Pulmonary artery endothelial cell (primary cell): ENCODE measurements at places on chromosomes 3 and 15.

- no peak for DNase-seq
These were observed 52.4 kb downstream of the ATOSA start for GRCh38 chr15:52626671-52627369.

GRCh38 chr15:91070872-91071271, 29.2 kb upstream of the SV2B start:
- DNase-seq = no peak

DNA sequence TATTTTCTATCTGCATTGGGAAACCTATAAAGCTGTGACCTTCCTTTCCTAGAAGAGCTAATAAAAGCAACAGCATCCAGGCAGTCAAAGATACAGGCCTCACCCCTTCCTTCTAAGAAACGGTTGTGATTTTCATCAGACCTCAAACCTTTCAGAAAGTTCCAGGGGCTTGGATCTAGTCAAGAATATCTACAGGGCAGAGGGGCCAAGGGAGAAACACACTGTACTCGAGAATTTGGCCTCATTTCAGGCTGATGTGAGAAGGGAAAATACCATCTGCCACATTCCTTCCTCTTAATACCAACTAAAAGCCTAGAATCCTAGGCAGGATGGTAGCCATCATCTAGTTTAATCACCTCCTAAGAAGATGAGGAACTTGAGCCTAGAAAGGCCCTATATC, 24.5 kb upstream of the BCL6 start:
- DNase-seq = no peak

- DNase-seq = no peak
These were observed 376 bp downstream of the TADA3 start for GRCh38 chr3:9791790-9792404.

- no peak for DNase-seq
These were observed 5.4 kb downstream of the CORO2B start for GRCh38 chr15:68583936-68584755.

GRCh38 chr3:128482666-128483656, 10.0 kb downstream of the GATA2 start:
- DNase-seq = peak; percentile 97

GRCh38 chr3:32009957-32010356, 28.4 kb downstream of the ZNF860 start:
- no peak for DNase-seq

DNA sequence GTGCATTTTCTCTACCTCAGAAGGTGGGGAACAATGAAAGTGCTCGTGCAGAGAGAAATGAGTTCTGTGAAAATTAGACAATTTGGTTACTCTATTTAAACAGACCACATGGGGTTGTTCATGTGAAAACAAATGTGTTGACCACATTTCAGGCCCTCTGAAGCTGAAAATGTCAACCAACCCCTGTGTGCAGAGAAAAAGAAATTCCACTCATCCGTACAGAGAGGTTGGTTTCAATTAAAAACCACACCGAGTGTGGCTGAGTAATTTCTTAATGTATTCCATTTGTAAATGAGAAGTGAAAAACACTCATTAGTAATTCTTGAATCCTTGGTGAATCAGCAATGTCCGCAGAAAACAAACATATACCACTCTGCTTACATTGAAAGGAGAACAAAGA, 46.9 kb upstream of the SLC7A14 start:
- no peak for DNase-seq

- DNase-seq = no peak
These were observed 3.8 kb downstream of the GSK3B start for GRCh38 chr3:120090422-120090821.

- DNase-seq = no peak
These were observed 402.4 kb downstream of the SHQ1 start for GRCh38 chr3:72445827-72446217.

DNA sequence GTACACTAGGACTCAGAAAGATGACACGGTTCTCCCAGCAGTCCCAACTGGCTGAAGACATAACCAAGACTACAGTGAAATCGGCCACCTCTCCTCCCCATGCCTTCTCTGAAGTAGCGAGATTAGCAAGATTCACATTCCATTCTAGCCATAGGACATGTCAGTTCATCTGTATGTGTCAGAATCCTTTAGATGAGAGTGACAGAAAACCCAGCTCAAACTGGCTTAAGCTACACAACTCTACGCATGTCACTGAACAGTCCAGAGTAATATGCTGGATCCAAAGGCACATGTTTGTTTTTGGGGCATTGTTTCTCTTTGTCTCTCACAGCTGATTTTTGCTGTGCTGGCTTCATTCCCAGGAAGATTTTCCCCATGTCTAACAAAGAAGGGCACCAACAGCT, 75.8 kb downstream of the RARB start:
- no peak for DNase-seq

DNA sequence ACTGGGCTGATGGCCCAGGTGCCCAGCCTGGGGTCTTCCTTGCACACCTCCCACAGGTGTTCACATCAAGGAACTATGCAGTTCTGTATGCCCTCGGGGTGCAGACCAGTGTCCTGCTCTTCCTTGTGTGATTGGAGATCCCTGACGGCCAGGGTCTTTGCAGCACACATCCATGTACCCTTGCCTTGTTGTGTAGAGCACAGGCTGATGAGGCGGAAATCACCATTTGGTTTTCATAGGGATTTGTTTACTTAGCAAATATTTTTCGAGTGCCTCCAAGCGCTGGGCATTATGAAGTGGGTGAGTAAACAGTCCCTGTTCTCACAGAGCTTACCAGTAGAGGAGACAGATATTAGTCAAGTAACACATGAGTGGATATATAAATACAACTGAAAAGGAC, 209.3 kb upstream of the UMPS start:
- no peak for DNase-seq

DNA sequence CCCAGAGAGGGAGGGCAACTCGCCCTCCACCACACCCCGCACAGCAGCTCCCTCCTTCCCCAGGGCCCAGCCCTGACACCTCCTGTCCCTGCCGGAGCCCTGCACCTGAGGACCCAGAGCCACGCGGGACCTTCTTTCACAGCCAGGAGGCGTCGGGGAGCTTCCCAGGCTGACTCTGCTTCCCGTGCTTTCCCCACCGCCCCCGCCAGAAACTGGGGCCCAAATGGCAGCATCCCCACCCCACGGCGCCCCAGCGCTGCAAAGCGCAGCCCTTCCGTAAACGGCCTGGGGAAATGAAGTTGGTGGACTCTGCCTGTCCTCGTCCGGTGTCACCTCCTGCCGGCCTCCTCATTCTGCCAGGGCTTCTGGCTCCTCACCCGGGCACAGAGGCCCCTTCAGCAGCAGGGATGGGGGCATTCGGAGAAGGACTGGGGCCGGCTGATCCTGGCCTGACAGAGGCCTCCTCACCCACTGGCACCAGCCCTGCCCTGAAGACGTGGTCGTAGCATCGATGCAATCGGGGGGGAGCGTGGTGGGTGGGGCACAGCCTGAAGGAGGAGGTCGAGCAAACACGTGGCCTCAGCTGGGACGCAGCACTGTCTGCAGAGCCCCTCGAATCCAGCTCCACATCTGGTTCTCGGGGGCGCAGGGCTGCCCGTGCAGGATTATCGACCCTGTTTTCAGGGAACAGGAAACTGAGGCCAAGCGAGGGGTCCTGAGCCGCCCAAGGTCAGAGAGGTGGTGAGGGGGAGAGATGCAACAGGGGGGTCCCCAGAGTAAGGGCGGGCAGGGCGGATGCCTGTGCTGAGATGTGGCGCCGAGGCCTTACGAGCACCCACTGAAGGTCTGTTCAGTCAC, 235.4 kb downstream of the XXYLT1 start:
- no peak for DNase-seq

DNA sequence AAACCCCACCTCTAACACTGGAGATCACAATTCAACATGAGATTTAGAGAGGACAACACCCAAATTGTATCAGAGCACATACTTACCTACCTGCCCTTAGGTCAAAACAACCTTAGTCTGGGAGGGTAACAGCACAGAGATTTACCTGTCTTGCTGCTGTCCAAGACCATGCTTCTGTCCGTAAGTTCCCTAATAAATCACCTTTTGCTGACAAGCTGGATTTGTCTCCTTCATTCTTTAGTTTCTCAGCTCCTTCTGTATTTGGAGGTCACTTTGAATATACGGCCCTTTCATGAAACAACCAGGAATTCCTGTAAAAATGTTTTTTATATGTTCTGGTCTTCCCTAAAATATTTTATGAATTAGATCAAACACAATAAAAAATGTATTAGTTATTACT, 1.6 kb upstream of the ABHD5 start:
- DNase-seq = no peak

- no peak for DNase-seq
These were observed 61.2 kb downstream of the IQGAP1 start for GRCh38 chr15:90449206-90449735.

DNA sequence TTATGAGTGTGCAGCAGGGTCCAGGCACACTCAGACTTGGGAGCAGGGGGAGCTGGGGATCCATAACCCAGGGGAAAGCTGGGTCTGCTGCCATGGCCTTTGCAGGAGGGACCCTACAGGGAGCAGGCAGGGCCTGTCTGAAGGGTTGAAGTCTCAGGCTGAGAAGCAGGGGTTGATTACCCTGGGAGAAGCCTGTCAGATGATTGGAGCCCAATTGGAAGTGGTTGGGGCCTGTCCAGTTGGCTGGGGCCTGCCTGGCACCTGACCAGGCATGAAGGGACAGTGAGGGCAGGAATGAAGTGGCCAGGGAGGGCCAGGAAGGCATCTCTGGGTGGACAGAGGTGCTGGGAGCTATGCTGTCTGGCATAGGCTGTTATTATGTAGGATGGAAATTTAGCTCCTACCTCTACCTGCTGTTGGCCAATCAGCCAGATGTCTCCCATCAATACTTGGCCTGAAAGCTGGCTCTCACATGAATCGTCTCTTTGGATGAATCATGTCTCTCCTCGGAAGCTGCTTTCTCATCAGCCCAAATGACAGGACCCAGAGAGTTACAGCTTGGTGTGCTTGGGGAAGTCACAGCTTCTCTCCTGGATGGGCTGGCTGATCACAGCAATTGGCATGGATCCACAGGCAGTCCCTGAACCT, 27.4 kb upstream of the SLCO2A1 start:
- DNase-seq = no peak

DNA sequence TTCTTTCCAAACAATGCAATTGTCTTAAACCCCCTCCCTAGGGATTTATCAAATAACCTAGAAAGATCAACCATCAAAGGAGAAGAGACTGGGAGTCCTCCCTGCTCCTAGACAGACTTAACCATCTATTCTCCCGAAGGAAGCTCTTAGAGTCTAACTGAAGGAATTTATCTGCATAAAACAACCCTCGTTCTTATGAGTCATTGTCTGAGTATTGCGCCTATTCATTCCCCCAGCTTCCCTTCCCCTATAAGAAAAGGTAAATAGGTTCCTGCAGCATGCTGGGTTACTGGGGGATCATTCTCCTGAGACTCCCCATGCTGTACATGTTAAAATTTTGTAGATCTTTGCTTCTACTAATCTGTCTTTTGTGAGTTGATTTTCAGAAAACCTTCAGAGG, 412.7 kb downstream of the OCA2 start:
- no peak for DNase-seq

DNA sequence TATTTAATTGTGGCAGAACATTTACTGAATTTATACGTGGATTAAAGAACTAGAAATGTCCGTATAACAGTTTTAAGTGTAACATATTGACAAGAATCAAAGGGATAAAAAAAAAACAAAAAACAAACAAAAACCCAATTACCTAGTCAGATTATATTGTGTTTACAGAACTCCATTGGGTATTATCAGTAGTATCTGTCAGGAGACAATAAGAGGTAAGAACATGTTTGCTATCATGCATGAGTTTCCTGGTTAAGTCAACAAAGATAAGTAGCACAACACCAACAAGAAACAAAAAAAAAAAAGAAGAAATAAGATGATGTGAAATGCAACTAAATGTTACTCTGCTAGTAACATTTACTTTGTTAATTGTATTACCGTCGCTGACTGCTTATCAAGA, 570.6 kb downstream of the ZBBX start:
- DNase-seq = no peak

DNA sequence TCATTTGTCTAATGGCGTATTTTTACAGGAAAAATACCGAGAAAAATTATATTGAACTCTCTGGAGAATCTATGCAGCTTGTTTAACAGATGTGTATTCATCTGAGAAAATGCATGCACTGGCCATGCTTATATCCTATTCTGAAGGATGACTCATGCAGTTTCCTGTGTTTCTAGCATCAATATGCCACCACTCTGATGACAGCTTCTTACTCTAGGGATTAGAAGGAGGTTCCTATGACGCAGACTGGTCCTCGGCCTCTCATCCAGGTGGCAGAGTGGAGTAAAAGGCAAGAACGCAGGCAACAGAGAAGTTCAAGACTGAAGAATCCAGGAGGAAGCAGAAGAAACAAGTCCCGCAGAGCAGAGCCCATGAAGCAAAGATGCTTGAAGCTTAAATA, 910.0 kb upstream of the ROBO1 start:
- DNase-seq = peak; percentile 3

GRCh38 chr15:66046751-66047150, 177.5 kb downstream of the RAB11A start:
- DNase-seq = no peak

GRCh38 chr3:15977090-15977489, 179.3 kb upstream of the ANKRD28 start:
- DNase-seq = no peak

DNA sequence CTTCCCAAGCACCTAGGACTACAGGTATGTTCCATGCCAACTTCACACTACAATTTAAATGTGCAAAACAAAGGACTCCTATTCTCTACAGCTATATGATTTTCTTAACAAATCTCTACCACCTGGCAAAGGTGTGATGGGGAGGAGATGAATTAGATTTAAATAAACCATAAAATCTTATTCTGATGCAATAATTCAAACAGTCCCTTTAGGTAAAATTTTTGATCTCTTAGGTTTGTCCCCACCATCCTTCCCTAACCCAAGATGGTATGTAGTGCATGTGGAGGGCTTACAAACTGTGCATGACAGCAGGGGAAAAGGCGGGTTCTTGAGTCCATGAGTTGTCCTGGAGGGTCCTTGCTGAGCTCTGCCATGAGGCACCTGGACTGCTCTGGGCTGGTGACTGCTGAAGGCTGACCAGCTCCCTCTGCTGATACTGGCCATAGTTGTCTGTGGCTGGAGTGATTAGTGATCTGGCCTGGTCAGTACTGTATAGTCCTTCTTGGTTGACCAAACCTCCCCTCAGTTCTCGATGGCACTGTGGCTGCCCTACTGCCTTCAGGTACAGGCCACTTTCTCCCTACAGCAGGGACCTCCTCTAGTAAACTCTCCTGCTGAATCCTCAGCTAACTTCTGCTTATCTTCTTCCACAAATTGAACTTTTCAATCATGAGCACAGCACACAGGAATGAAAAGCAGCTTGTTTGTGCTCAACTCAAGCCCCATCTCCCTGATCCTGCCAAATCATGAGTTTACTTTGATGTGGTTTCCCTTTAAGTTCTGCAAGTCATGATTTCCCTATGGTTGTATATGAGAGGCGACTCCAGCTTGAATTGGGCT, 30.1 kb downstream of the CFAP161 start:
- no peak for DNase-seq

DNA sequence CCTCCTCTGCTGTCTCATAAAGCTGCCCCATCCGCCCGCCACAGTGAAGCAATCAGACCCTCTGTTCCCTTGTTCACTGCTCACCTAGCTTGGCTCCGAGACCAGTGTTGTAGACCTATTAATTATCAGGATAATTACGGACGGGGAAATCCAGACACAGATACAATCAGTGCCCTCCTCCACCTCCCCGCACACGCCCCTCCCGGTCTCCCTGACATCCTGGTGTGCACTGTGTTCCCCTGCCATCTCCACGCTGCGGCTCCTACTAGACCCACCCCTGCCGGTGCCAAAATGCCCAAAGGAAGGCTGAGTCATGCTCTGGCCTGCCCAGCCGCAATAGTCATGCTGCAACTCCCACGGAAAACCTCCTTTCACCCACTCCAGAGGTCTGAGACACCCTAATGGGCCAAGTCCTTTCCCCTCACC, 277.3 kb upstream of the TLE3 start:
- no peak for DNase-seq
